ENCODE measurements at places on chromosomes 2 and 18. TPM values are rescaled to one million over a fixed set of nuclear protein-coding genes. Genes with fewer than 3 reads are reported as not detected.

SIGLEC15 gene
- total RNA-seq, result not detected

LGALSL gene
- total RNA-seq, result 46.4 TPM

FRZB gene
- total RNA-seq, result 8.1 TPM

KYNU gene
- total RNA-seq, result 3.2 TPM

BOLL gene
- 0.10 TPM for total RNA-seq

CAPN14 gene
- total RNA-seq, result 0.49 TPM

GNAL gene
- 4.1 TPM for total RNA-seq

CDK15 gene
- total RNA-seq, result 1.6 TPM

ASB18 gene
- 0.79 TPM for total RNA-seq

CHRNA1 gene
- 4.2 TPM for total RNA-seq

FAM110C gene
- total RNA-seq, result 3.6 TPM

C2orf66 gene
- 0.69 TPM for total RNA-seq

REG3A gene
- not detected for total RNA-seq

TP53I3 gene
- total RNA-seq, result 25.7 TPM

CABLES1 gene
- 26.6 TPM for total RNA-seq

SIX3 gene
- total RNA-seq, result not detected

PFN4 gene
- 0.49 TPM for total RNA-seq

CACNB4 gene
- total RNA-seq, result 16.3 TPM

PAX8 gene
- 0.30 TPM for total RNA-seq

DSG4 gene
- total RNA-seq, result 12.5 TPM

SMAD7 gene
- 20.9 TPM for total RNA-seq

IL36B gene
- 0.20 TPM for total RNA-seq

DSEL gene
- 21.0 TPM for total RNA-seq

SPP2 gene
- not detected for total RNA-seq

TANC1 gene
- 43.7 TPM for total RNA-seq

MC4R gene
- not detected for total RNA-seq

IL37 gene
- total RNA-seq, result 2.0 TPM

ALPP gene
- not detected for total RNA-seq

PIEZO2 gene
- 51.0 TPM for total RNA-seq

CCBE1 gene
- total RNA-seq, result 9.3 TPM

Data from skin of body (tissue), 3 donors.